ENCODE measurements at places on chromosomes 3 and 15. TPM values are rescaled to one million over a fixed set of nuclear protein-coding genes. Genes with fewer than 3 reads are reported as not detected.

Gene MED12L
- total RNA-seq, result 16.6 TPM

Gene CCDC9B
- 0.42 TPM for total RNA-seq

Gene CHRM5
- not detected for total RNA-seq

Gene GOLGA8S
- total RNA-seq, result not detected

Gene C15orf62
- total RNA-seq, result 0.46 TPM

Gene SEMA5B
- total RNA-seq, result 36.6 TPM

Gene DNAJA4
- 18.6 TPM for total RNA-seq

Gene ECE2
- not detected for total RNA-seq

Gene SLC6A11
- 0.36 TPM for total RNA-seq

DNA sequence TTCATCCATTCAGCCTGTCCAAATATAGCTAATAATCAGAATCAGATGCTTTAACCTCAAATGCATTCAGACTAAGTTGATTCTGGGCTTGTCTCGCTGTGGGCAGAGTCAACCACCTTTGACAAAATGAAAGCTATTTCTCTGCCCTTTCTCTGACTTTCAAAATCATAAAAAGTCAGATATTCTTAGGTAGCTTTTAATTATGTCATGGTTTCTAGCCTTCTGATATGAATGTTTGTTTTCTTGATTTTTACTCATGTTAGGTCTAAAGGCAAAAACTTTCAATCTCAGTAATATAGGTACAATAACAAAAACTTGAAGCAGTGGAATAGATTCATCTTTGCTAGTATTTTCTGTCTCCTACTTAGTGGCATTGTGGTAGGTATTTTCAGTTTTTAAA lies 25.3 kb upstream of the C15orf61 start:
- DNase-seq, result no peak

- DNase-seq, result no peak
These were observed 34.6 kb downstream of the GNB4 start for GRCh38 chr3:179416681-179417080.

GRCh38 chr3:138186803-138187295 lies 252 bp upstream of the ARMC8 start:
- DNase-seq, result peak; percentile 94

DNA sequence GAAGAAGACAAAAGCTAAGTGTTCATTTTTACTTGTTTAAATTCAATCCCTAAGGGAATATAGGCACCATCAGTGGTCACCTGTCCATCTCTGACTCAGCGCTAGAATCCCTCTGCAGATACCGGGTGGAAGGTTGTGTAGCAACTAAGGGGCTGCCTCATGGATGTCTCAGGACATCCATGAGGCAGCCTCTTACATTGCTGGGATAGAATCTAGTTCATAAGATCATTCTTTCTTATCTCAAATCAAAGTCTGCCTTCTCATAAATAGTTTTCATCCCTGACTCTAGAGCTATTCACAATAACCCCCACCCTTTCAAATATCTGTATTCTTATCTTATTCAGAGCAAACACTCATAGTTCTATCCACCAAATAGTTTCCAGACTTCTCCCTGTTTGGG lies 38.1 kb downstream of the HSPBAP1 start:
- DNase-seq, result no peak

DNA sequence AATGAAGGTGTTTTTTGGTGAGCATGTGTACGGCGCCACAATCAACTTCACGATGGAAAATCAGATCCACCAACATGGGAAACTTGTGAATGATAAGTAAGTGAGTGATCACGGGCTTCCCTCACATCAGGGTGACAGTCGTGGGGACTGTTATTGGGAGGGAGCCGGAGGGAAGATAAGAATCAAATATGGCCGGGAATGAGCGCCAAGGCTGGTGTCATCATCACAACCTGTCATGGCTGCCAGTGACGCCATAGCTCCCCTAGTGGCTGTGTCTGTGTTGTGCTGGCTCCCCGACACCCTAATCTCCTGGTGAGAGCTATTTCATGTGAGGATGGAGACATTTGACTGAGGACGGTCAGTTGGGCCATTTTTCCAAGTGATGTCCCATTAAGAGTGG lies 168.5 kb downstream of the SV2B start:
- DNase-seq, result peak; percentile 81

DNA sequence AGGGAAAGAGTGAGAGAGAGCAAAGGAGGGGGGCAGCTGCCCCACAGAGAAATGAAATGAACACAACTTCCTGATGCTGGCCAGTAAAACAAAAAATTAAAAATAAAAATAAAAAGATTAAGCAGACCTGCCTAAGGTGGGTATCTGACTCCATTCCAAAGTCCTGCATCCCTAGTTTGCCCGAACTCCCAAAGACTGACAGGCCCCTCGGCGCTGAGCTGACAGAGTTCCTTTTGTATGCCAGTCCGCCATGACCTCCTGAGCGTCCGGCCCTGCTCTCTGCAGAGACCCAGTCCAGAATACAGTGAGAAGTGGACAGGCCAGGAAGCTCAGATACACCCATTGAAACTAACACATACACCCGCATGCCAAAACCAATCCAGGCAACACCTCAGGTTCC lies 54.9 kb downstream of the CHDH start:
- no peak for DNase-seq

DNA sequence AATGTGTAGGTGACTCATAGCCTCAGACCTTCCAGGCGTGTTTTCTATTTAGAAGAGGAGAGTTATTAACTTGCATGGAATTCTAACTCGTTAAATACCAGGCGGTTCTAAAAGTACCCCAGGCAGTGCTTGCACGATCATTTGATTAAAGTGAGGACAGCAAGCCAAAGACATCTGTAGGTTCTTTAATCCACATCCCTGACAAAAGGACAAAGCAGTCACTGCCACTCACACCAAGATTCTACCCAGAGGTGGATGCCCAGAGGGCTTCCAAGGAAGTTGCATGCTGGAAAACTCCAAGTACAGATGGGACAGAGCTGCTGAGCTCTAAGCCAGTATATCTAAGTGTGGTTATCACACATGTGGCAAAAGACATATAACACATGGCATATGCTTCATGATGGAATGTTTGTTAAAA lies 372.1 kb downstream of the ROBO2 start:
- no peak for DNase-seq

DNA sequence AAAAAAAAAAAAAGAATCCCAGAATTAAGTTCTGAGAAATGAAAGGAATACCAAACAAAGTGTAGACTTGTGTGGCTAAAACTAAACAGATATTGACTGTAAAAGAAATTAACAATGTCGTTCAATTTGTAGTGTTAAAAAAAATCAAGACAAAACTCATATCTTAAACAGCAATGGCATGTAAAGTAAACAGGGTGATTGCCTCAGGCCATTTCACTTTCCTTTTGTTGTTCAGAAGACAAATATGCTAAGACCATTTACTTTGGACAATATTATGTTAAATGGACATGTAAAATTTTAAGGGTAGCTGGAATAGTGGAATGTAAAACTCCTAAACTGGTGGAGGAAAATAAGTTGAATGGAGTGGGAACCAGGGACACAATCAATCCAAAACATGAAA lies 139.1 kb downstream of the RTP4 start:
- DNase-seq, result no peak

- DNase-seq, result no peak
These were observed 11.7 kb upstream of the DUSP7 start for GRCh38 chr3:52068055-52068571.

- DNase-seq, result no peak
These were observed 345.8 kb upstream of the ROBO2 start for GRCh38 chr3:76694063-76694462.

DNA sequence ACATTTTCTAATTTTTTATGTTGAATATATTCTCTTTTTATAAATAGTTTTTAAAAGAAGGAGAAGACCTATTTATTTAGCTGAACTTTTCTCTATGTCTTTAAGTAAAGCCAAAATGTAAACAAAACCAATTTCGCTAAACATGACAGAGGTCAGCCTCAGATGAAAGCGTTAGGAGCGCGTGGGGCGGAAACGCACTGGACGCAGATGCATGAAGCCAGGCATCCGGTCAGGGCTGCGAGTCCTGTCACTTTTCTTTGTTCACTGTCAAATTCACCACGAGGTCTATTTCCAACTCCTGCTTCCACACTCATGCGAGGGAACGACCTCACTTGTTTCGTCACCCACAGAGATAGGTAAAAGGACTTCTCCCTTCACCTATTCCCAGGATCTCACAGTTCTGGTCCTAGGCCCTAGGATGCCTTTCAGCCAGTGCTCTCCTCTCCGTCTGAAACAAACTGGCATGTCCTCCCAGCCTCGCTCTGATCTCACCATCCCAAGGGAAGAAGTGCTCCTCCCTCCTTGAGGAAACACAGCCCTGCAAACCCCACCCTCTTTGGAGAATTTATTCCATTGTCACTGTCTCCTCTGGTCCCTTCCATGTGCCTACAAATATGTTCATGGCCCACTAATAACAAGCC lies 57.9 kb downstream of the ITGB5 start:
- peak; percentile 69 for DNase-seq

DNA sequence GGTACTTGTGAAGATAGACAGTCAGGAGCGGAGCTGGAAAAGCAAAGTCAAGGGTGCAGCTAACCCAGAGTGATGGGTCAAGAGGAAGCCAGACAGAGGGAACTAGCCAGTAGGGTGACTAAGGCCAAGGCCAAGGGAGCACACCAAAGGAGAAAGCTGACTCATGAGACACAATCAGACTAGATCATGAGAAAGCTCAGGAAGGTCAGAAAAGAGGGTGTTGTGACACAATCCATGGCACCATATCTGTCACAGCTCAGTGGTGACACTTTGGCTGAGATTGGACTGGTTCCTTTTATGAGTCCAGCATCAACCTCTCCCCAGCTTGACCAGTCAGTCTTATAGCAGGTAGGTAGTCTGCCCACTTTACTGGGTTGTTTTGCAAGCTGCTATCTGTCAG lies 22.2 kb downstream of the P2RY1 start:
- DNase-seq, result no peak

- DNase-seq, result no peak
These were observed 624 bp downstream of the AKAP13 start for GRCh38 chr15:85380812-85381642.

GRCh38 chr3:64109438-64109837 lies 86.1 kb upstream of the PSMD6 start:
- peak; percentile 83 for DNase-seq

GRCh38 chr15:76235186-76235826 lies 76.0 kb downstream of the ETFA start:
- no peak for DNase-seq

- peak; percentile 60 for DNase-seq
These were observed 222.4 kb downstream of the CACNA2D3 start for GRCh38 chr3:54344601-54345231.

- no peak for DNase-seq
These were observed 698.7 kb upstream of the GOLIM4 start for GRCh38 chr3:168794427-168794826.

DNA sequence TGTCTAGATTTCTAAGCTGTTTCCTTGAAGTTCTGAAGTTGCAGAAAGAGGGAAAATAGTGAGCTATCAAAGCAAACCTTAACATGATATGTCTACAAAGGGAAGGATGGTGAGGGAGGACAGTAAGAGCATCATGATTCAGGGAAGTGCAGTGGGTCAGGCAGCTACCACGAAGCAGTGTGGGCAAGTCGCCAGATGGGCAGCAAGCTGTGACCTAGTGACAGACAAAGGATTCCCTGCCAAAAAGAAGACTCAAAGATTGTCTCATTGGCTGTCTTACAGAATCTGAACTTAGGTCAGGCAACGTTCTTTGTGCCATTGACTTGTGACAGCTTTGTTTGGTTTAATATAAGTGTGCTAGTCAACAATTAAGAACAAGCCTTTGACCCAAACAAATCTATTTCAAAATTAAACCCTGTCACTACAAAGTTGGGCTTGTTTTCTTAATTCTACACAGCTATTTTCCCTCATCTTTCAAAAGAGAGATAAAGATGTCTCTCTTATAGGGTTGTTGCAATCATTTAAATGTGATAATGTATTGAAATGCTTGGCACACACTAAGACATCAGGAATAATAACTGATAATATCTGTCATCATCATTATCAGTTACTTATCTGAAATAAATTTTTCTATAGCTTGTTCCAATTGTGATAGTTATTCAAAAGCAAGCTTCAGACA lies 153.3 kb downstream of the ECT2 start:
- DNase-seq, result no peak

DNA sequence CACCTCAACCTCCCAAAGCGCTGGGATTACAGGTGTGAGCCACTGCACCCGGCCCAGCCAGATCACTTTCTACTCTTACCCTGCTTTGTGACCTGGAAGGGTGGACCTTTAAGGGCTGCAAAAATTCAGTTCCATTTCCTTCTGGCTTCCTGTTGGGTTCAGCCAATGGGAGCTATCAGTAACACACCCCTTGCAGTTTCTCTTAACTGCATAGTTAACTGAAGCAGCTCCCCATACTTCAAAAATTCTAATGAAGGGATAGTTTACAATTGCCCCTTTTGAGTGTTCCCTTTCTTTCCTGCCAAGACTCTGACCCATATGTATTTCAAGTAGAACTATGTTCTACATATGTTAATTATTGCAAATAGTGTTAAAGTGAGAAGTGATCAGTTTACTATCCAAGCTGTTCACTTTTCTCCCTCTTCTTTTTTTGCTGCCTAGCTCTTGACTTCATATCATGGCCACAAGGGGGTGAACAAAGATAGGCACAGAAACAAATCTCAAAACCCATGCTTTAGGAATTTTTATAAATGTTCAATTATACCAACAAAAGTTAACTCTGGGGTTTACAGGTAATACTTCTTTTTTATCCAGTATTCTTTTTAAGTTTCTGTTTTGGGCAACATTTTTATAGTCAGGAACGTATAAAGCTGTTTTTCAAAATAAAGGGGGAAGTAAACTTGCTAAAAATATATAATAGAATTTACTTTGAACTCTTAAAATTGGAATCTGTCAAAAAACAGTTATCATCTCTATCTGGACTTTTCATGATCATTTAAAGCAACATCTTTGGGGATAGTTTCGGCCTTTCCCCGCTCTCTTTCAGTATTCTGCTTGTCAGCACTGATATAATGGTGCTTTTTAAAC lies 8.1 kb downstream of the PGBD4 start:
- DNase-seq, result no peak

DNA sequence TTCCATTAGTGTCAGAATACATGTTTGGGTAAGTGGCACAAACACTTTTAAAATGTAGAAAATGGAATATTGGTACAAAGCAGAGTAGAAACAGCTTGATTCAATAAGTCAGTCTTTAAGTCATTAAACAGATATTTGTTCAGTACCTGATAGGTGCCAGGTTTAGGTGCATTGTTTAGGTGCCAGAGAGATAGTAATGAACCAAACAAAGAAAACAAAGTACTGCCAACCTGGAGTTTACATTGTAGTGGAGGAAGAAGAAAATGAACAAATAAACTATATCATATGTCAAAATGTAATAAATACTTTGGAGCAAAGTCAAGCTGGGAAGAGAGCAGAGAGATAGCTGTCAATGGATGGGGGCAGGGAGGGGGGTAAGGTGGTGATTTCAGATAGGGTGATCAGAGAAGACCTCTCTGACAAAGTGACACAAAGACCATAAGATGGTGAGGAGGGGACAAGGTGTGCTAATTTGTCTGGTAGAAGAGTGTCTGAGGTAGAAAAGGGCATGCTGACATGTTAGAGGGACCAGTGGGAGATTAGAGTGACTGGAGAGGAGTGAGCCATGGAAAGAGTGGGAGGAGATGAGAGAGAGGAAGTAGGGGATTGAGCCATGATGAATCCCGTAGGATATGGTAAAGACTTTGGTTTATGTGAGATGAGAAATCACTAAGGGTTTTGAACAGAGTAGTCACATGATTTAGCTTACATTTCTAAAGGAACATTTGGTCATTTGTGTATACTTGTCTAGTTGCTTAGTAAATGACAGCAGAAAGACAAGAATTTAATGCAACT lies 128.2 kb downstream of the UBE2E2 start:
- no peak for DNase-seq

Data from endodermal cell (in vitro differentiated cells).